ENCODE measurements at places on chromosomes 12 and 14.

- no peak for DNase-seq
Measured at GRCh38 chr14:22289570-22289969, 299.5 kb downstream of the DAD1 start.

DNA sequence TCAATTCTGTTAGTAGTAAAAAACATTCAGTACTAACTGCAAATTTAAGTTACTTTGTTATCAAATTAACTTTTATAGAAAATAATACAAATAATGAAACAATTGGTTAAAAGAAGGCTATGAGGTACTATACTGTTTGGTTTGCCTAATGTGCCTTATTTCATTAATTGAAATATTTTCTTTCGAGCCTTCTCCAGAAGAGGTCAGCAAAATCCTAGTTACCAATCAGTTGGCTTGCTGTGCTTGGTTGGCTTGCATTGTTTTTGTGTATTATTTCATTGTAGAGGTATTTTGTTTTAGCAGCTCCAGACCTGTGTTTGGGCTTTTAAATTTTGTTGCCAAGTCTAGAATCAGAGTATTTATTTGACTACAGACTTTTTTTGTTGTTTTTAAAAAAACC lies 68.5 kb downstream of the AEBP2 start:
- DNase-seq, result no peak

DNA sequence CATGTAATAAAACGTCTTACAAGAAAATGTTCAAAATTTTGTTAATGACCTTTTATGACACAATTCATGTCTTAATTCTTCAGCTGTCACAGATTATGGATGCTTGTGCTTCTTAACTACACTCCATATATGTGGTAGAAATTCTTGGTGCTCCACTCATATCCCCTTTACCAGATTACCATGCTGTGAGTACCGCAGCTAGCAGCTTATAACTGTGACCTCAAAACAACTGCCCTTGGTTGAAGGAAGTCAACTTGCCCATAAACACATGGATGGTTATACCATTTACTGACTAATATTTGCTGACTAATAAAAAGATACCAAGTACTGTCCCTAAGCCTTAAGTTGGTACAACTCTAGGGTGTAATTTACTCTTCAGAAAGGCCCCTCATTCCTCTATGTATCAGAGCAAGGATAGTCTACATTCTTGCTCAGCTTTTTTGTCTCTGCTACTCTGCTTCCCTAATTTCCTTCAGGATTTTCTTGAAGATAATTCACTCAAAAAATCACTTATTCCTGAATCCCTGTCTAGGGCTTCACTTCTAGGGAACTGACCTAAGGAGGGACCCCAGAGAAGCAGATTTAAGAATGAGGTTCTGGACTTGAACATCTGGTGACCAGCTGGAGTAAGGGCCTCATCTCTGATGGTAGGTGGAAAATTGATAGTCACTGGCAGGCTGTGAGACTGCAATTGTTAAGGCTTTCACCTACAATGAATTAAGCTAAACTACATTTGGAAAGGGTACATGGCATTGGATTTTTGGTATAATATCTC lies 152.3 kb downstream of the SLC6A15 start:
- DNase-seq, result no peak

GRCh38 chr12:49478949-49479664 lies 59.7 kb upstream of the KCNH3 start:
- no peak for DNase-seq

GRCh38 chr12:120190386-120190785 lies 4.1 kb downstream of the GCN1 start:
- DNase-seq, result no peak

DNA sequence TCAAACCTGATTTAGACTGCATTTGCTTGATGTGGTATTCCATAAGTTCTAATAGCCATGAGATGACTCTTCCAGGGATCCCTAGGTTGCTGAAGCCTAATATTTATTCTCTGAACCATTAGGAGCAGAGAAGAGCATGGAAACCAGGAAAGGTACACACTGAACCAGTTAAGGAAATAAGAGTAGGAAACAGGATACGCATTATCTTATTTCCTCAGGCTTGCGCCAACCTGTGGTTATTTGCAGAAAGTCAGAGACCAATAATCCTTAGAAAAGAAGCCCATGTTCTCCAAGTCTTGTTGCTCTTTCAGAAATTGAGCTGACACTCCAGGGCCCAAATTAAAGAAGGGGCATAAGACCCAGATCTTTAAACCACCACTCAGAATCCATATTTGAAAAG lies 41.8 kb upstream of the SMUG1 start:
- DNase-seq, result no peak

DNA sequence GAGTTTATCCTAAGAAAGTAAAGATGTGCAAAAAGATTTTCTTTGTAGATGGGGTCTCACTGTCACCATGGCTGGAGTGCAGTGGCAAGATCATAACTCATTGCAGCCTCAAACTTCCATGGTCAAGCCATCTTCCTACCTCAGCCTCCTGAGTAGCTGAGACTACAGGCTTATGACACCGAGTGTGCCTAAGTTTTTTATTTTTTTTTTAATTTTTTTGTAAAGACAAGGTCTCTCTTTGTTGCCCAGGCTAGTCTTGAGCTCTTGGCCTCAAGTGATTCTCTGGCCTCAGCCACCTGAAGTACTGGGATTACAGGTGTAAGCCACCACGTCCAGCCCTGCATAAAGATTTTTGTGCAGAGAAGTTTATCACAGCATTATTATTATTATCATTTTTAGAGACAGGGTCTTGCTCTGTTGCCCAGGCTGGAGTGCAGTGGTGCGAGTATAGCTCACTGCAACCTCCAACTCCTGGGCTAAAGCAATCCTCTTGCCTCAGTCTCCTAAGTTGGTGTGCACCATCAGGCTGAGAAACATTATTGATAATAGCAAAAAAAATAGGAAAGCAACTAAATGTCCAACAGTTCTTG lies 19.3 kb upstream of the MDM2 start:
- DNase-seq, result no peak

- no peak for DNase-seq
Measured at GRCh38 chr12:53844994-53845844, 93.4 kb upstream of the HOXC13 start.

DNA sequence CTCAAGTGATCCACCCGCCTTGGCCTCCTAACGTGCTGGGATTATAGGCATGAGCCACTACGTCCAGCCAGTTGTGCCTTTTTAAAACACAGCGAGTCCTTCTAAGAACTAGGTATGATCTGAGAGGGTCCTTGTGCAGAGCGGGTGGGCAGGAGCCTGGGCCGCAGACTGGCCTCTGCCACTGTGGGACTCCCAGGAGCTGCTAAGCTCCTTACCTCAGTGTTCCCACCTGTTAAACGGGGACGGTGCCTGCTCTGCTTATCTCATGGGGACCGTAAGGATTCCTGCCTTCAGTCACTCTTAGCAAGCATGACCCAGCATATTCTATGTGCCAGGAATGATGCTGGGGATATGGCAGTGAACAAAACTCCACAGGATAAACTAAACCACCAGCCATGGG lies 136.9 kb downstream of the RBM19 start:
- DNase-seq, result no peak

- no peak for DNase-seq
Measured at GRCh38 chr12:5904441-5904840, 40.6 kb downstream of the ANO2 start.

DNA sequence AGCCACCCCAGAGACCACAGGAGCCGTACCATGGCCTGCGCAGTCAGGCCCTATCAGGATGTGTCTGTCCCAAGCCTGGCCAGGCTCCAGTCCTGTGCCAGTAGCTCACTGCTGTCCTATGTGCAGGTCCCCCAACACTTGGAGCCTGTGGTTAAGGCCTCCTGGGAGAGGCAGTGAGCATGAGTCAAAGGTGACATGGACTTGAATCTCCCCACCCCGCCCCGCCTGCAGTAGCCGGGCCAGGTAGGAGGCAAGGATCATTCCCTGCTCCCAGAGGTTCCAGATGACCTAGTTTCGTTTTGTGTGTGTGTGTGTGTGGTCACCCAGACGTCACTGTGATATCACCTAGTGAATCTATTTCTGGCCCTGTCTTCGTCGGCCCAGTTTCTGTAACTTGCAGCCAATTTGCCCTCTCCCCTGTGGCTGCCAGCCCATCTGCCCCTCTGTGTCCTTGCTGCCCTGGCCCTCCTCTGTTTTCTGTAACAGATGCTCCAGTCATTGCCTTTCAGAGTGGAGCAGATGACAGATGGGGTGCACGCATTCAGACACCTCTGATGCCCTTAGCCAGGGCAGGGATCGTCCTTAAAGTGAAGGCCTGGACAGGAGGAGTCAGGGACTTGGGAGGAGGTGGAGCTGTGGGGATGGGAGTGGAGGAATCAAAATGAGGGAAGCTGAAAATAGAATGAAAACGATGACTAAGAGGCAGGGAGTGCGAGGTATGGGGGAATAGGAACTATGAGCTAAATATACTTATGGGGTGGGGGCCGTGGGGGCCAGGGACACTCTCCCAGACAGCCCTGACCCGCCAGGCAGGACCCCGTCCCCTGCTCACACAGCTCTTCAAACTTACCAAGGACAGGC lies 37.4 kb downstream of the SLC6A12 start:
- DNase-seq, result peak; percentile 10

DNA sequence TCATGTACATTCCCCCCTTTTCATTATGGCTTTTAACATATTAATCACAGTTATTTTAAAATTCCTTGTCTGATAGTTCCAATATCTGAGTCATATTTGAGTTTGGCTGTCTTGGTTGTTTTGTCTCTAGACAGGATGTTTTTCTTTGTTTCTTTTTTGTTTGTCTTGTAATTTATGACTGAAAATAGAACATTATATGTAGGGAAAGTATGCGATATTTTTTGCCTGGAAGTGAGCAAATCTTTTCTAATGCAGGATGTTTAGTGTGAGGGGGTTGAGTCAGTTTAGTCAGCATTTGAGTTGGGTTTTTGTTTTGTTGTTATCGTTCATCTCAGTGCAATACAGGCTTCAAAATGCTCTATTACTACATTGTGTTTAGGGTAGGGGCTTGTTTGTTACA lies 239.7 kb downstream of the SNAPC1 start:
- no peak for DNase-seq

- DNase-seq, result no peak
Measured at GRCh38 chr14:26323869-26324268, 274.0 kb downstream of the NOVA1 start.

GRCh38 chr12:69947123-69947522 lies 122.1 kb downstream of the MYRFL start:
- DNase-seq, result no peak
